Hematopoietic multipotent progenitor cell treated with erythropoietin and hydrocortisone succinate and interleukin-3 and kit ligand, for 4 days (in vitro differentiated cells): ENCODE measurements at places on chromosomes 3 and 15.

DNA sequence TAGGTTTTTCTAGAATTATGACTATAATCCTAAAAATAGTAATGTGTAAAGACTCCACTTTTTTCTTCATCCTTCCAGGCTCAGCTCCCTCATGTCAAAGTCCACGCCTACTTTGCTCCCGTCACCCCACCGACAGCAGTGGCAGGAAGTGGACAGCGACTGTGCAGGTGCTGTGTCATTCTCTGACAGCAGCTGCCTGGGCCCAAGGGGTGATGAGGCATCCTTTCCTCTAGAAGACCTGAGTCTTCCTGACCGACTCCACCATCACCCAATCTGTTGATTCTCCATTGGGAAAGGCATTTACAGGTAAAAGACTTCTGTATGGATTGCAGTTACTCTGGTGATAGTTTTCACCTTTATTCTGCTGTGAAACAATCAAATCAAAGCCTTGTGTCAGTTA is 54.8 kb downstream of the UBP1 start:
- DNase-seq = peak; percentile 45

DNA sequence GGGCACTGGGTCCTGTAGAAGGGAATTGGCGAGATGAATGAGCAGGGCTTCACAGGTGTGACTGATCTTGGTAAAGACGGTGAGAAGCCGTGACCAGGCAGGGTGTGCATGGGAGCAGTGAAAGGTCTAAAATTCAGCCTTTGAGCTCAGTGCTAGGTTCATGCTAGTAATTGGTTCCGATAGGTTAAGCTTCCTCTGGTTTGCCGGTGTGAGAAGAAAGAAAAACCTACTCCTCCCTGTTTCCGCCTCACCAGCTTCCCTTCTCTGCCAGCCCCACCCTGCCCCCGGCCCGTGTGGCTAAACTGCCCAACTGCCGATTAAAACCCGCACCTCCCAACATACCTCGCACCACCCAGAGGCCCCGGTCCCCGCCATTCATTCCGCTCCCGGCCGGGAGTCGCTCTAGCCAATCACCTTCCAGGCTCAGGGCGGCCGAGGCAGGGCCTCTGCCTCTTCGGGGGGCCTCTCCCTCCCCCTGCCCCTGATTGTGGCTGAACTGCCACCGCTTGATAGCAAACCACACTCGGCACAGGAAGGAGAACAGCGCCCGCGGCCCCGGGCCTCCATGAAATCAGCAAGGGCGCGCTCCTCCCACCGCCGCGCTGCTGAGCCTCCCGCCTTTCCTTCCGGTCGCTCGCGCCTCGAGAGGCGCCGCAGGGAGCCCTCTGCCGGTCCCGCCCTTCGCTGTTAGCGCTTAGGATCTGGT is 7.3 kb upstream of the NRROS start:
- peak; percentile 100 for DNase-seq

DNA sequence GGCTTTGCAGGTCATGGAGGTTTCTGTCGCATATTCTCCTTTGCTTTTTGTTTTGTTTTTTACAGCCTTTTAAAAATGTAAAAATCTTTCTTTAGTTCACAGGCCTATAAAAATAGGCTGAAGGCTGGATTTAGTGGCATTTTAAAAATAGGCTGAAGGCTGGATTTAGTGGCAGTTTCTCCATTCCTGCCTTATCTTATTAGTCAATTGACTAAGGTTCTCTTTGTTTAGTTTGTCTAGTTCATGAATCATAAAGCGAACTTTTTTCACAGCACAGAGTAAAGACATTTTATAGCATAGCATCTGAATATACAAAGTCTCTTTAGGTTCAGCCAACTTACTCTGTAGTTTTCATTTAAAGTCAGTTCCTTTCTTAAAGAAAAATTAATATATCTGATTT is 31.4 kb downstream of the AP4E1 start:
- no peak for DNase-seq

DNA sequence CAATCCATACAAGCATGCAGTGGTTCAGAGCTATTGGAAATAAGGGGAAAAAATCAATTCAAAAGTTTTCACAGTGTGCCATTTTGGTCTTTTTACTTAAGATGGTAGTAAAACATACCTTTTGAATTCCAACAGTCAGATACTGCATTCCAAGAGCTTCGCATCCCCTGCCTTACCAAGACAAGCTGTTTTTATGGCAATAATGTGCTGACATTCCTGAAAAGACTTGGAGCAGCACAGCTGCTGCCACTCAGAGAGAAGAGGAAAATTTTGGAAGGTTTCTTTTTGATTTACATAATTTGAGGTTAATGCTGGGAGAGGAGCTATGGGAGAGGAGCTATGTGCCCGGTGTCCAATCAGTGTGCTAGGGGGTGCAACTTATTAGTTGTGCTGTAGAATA is 148.3 kb downstream of the FEZF2 start:
- no peak for DNase-seq

DNA sequence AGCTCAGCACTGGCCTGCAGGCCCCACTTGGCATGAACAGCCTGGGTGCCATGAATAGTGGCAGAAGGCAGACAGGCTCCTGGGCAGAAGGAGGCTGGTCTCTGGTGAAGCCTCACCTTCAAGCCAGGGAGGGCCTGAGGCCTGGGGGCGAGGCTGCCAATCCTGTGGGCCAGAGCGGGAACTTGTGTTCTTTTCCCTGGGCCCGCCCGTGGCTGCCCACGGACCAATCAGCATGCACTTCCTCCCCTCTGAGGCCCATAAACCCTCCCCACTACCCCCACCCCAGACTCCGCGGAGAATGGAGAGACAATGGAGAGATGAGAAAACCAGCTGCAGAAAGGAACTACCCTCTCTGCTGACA is 283.8 kb upstream of the ROBO1 start:
- DNase-seq = no peak

GRCh38 chr3:141412087-141412935 is 44.0 kb downstream of the ZBTB38 start:
- peak; percentile 87 for DNase-seq

GRCh38 chr3:23244324-23245041 is 41.4 kb downstream of the UBE2E2 start:
- DNase-seq = no peak

DNA sequence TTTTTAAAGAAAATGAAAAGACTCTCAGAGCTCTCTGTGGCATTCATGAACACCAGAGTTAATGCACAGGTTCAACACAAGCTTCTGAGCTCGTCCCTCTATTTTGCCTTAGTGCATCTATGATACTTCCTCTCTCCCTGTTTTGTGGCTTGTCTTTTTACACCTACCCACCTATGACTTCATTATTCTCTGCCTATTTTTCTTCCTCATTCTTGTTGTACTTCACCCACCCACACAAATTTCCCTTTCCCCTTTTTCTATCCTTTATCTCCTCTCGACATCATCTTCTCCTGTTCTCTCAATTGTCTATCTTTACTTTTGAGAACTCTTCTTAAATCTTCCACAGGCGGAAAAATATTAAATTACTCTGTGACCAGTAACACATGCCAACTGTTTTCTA is 48.6 kb downstream of the OR5H15 start:
- no peak for DNase-seq

DNA sequence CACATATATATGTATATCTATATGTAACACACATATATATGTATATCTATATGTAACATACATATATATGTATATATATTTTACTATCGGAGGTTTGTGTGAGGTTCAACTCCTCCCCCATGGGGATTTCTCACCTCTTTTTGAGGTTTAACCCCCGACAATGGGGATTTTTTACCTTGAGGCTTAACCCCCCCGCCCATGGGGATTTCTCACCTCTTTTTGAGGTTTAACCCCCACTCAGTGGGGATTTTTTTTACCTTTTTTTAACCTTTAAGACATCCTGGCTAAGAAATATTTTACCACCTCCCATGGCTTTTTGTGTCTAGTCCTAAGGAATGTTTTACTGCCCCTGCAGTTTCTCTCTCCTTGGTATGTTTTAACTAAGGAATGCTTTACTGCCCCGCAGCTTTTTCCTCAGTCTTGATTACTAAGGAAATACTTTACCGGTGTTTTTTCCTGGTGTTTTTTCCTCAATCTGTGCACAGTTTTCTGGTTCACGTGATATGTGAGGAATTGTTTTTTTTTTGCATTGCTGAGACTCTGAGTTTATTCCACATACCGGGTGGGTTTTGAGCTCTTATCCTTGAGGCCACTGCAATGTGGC is 185.2 kb downstream of the KLF13 start:
- DNase-seq = no peak

DNA sequence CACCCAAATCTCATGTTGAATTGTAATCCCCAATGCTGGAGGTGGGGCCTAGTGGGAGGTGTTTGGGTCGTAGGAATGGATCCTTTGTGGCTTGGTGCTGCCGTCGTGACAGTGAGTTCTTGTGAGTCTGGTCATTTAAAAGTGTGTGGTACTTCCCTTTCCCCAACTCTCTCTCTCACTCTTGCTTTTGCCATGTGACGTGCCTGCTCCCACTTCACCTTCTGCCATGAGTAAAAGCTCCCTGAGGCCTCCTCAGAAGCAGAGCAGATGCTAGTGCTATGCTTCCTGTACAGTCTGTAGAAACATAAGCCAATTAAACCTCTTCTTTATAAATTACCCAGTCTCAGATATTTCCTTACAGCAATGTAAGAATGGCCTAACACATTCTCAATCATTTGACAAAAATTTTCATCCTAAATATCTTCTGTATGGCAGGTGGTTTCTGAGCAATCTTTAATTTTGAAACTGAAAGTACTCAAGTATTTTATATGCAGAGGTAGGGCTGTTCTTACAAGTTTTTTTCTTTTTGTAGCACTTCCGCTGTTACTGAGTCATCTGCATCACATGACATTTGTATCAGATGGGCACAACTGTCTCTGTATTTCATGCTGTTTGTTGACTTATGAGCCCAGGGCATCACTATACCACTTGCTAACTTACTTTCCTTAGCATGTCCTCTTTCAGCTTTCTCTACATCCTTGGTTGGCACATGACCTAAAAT is 8.8 kb downstream of the RPL39L start:
- peak; percentile 87 for DNase-seq

GRCh38 chr3:57856675-57857074 is 100.6 kb downstream of the SLMAP start:
- DNase-seq = peak; percentile 56

GRCh38 chr15:41790756-41791546 is 16.7 kb downstream of the MAPKBP1 start:
- DNase-seq = peak; percentile 80
